ENCODE measurements at places on chromosomes 1 and 21.

DNA sequence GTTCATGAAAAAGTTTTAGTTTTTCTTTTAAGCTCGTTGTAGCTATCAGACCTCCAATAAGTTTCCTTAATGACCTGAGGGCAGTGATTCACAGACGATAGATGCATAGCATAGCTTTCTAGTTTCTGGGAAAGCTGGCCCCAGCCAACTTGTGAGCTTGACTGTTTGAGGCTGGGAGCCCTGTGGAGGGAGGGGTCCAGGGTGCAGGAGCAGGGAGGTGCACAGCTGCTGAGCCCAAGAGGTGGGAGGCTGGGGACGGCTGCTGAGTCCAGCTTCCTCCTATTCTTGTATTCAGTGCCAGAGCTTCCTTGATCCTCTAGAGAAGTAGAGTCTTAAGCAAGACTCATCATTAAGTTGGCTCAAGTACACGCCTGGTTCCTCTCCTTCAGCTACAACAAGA lies 11.0 kb upstream of the AVPR1B start:
- peak; percentile 20 for DNase-seq

DNA sequence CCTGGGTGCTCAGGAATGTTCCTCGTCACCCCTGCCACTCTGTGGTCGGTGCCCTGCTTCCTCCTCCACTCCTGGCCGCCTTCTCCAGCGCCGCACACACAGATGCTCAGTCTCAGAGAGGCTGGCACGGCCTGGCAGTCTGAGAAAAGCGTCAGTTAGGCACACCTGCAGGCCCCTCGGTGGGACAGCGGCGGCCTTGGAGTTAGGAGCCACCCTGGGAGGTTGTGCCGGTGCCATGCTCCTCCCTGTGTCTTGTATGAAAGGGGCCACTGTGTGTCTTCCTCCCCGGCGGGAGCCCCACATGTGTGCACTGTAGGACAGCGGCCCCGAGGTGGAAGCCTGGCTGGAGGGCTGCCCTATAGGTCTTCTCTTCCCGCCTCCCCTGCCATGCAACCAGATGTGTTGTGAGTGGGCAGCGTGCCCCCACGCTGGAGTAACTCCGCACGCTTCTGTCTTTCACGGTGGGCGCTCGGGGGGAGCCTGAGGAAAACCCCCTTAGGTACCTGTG lies 145.2 kb downstream of the PGBD5 start:
- no peak for DNase-seq

DNA sequence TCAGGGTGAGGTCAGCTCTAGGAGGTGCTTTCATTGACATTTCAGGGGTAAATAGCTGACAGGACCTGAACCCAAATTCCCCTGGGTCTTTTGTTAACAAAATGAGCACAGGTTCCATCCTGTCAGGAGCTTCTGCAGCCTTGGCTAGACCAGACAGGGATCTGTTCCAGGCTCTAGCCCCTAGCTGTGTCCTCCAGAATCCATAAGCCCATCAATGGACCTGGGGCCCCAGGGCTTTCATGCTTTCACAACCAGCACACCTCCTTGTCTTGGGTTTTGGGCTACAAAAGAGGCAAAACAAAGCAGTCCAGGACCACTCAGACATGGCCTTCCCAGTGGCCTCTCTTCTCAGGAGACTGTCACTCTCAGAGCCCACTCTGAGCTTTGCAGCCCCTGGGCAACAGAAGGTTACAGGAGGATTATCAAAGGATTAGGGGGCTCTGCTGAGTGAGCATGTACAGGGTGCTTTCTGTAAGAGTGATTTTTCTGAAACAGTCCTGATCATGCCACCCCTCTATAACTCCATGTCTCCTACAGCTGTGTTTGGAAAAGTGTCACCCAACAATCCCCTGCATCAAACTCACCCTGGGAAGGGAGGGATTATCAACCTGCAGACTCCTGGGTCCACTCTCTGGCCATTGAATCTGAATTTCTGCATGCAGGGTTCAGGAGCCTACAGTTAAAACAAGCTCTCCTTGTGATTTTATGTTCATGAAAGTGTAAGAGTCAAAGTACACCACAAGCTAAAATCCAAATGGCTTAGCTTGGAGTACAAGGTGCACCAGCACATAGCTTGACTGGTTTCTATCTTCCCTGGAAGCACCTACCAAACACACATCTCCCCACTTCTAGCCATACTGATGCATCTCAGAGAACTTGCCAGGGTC lies 67.7 kb upstream of the GCLM start:
- DNase-seq, result no peak

DNA sequence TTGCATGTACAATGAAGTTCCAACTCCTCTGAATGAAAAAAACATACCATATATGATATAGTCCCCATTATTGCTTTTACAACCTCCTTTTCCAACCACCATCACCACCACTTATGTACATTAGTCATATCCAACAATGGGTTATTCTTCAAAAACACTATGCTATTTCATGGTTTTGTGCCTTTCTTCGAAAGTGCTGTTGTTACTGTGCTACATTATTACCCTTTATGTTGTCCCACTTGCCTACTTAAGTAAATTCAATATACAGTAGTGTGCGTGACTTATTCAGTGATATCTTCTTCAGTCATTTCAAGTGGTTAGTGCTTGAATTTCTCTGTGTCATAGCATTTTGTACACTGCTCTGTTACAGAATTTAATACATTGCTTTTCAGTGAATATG lies 105.3 kb downstream of the ASH1L start:
- no peak for DNase-seq

DNA sequence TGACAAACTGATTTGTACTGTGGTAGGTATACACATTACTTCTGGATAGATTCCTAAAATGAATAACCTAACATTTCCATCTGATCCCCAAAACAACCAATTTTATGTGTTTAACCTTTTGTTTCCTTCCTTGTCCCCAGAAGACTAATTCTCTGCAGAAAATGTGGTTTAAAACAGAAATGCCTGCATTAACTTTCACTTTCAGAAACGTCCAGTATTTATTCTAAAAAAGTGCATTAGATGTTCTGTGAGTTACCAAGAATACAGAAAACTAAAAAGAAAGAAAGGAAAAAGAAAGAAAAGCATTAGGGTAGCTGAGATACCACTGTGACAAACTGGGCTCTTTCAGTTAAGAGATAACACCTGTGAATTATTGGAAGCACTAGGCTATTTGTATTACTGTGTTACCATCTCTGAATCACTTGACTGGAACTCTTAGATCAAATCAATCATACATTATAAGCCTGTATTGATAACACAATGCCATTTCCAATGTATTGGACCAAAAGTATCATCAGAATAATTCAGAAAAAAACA lies 177.7 kb downstream of the NCAM2 start:
- no peak for DNase-seq

DNA sequence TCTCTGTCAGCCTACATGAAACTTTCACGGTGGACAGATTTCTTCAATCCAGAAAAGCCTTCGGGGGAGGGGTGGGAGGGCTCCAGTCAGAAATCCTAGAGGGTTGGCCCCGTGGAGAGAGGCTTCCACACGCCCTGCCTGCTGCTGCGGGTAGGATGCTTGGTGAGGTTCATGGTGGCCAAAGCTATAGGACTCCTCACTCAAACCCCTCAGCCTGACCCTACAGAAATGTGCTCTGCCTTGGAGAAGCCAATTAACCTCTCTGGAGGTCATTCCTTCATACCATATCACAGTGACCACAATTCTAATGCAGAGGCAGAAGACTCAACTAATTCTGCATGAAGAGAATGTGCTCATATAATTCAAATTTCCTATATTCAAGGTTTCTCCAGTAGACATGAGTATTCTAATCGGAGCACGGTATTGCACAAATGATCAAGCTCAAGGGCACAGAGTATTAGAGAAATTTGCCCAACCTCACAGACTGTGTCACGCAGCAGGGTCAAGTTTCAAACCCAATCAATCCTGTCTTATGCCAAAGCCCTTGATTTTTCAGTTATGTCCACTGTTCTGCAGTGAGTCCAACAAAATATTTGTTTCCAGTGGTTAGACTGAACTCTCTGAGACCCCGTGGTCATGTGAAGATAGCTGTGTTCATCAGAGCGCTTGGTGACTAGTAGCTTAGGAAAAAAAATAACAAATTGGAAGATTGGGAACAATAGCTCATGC lies 104.8 kb downstream of the TOMM20 start:
- DNase-seq, result no peak

DNA sequence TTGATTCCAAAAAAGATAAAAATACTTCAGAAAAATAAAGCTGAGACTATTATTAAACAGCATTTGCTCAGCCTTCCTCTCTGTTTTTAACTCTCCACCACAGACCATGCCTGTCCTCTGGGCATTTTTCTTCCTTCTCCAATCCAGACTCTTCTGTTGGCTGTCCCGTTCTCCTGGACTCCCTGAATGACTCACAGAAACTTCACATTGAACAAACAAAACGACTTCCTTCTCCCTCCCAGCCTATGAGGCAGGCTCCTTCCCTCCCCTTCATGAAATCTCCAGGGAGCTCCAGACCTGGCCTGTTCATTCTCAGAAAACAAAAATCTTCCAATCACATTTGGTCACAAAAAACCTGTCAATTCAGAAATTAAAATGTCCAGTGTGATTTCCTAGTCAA lies 421.3 kb downstream of the NPHP4 start:
- no peak for DNase-seq

DNA sequence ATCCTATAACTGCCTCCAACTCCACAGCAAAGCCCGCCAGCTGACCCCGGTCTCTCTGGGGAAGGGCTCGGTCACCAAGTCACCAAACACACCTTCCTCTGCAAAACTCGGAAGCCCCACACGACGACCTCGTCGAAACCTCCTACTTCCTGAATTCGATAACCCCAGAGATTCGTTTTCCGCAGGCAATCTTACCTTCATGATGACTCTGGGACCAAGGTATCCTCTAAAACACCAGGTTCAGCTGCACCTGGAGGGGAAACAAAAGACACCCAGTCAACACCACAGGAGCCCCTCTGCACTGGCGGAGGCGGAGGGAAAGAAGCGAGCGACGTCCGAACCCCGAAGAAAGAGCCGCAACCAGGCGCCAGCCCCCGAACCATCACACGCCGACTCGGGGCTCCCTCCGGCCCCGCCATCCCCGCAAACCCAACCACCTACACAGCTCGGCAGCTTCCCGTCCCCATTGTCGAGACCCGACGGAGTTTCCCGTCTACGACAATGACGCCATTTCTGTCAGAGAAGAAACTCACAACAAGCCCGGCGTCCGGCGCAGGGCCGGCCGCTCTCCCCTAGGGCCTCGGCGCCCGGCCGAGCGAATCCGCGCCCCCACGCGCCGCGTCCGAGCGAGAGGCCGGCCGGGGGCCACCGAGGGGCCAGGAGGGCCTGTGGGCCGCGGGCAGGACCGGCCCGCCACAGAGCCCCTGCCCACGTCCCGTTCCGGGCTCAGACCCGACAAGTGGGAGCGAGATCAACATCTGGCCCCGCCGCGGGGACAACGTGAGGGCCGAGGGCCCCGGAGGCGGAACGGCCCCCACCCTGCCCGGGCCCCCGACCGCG lies 1.0 kb downstream of the ARID4B start:
- DNase-seq, result peak; percentile 63

DNA sequence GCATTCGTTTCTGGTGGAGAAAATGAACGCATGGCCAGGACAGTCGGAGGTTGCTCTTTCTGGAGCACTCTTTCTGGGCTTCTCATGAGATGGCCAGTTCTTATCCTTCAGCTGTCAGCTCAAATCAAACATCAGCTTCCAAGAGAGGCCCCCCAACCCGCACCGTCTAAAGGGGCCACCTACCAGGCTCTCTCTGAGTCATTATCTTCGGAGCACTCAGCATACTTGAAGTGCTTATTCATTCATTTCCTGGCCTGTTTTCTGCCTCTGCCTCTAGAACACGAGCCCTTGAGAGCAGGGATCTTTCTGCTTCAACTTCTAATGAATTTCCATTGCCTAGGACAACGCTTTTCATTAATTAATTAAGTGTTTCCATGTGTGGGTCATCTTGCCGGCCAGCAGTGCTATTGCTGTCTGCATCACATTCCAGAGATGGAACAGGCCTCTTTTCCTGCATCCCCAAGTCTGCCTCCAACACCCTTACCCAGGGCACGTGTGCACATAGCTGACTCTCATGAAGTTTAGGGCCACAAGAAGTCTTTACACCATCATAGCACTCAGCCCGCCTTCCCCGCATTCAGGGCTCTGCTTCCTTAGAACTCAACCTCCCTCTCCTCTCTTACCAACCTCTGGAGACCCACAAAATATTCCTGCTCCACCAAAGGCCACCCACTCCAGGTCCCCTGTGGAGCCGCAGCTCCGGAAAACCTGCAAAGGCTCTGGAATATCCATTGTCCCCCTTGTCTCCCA lies 52.1 kb upstream of the LAPTM5 start:
- peak; percentile 52 for DNase-seq

GRCh38 chr1:17218939-17219338 lies 14.0 kb downstream of the PADI1 start:
- DNase-seq, result no peak

GRCh38 chr21:44869781-44870747 lies 3.4 kb downstream of the PTTG1IP start:
- peak; percentile 92 for DNase-seq

DNA sequence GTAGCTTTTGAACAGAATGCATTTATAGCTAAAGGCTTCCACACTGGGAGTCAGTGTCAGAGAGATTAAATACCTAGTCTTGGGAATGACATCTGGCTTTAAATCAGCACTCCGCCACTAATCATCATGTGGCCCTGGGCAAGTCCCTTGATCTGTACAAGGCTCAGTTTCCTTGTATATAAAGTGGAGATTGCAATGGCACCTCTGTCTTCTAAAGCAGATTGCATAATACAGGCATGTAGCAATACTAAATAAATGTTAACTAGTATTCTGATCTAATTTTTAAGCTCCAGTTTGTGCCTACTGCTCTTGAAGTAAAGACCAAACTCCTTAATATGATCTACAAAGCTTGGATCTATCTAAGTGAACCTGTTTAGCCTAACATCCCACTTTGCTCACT lies 249.4 kb downstream of the PLPP3 start:
- no peak for DNase-seq

DNA sequence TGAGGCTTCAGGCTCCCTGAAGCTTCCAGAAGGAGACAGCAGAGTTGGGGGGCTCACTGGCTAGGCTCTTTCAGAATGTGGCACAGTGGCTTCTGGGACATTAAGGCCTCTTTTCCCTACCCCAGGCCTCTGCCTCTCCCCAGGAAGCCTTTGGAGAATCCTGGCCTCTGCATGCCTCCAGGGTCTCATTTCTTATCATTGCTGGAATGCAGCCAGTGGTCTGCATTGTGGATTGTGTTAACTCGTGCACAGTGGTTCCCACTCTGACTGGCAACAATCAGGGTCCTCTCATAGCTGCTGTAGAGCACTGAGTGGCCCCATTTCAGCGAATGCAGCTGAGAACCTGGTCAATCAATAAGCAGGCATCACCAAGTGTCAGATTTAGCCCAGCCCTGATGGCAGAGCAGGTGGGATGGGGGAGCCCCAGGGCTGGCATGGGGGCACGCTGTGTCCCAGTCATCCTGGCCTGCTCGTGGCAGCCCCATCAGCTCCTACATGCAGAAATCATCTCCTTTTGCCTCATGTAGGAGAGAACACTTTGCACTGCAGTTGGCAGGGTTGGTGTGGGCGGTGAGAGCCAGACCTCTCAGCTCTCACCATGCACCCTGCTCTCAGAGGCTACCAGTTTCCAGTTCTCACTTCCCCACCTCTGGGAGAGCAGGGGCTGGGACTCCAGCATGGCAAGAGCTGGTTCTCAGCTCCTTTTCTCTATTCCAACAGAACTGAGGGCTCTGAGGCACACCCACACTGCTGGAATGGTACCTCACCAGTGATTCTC lies 13.4 kb downstream of the ADORA1 start:
- no peak for DNase-seq

GRCh38 chr1:17014671-17015567 lies 3.2 kb upstream of the ATP13A2 start:
- no peak for DNase-seq
